Vagina (tissue), 2 donors: ENCODE measurements at places on chromosomes 16 and 17.

DNA sequence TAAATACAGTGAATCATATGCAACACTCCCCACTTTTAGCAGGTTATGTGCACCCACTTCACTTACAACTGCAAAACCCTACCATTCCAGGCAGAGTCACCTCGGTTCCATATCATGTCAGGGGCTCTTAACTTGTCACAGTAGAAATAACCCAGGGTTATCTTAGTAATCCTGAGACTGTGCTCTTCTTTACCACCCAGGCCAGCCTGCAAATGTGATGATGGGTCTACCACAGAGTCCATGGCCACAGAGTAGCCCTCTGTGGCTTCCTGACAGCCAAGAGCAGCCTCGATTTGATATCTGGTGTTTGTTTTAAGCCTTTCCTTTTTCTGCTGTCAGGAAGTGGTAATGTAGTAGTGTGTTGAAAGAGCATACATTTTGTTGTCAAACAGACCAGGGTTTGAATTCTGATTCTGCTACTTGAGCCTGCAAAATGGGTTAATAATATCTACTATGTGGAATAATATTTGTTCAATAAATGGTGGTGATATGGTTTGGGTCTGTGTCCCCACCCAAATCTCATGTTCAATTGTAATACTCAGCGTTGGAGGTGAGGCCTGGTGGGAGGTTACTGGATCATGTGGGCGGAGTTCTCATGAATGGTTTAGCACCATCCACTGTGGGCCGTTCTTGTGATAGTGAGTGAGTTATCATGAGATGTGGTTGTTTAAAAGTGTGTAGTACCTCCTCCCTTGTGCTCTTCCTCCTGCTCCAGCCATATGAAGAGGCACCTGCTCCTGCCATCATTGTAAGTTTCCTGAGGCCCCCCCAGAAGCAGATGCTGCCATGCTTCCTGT, 416.5 kb downstream of the UTP18 start:
- no peak for DNase-seq

GRCh38 chr17:78040440-78041385, 82.2 kb downstream of the TNRC6C start:
- DNase-seq = no peak

DNA sequence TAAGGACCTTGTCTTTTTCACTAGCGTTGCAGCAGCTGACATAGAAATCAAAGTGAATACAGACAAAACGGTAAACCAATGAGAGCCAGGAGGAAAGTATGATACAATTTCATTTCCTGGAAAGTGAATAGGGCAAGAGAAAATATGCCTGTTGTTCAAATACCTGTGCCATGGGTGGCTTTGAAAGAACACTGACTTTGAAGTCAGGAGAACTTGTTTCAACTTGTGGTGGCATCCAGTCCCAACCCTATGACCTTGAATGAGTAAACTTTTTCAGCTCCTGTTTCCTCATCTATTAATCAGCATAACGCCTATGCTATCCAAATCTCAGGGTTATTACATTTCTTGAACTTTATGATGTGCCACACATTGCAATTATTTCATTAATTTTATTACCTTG, 173.7 kb upstream of the HS3ST3A1 start:
- no peak for DNase-seq

GRCh38 chr17:51857052-51857597, 301.4 kb downstream of the CA10 start:
- DNase-seq = no peak

GRCh38 chr16:22815863-22816262, 1.9 kb downstream of the HS3ST2 start:
- DNase-seq = no peak

GRCh38 chr16:70472786-70473433, 18.5 kb downstream of the FCSK start:
- DNase-seq = no peak

- no peak for DNase-seq
These were observed 247.5 kb downstream of the CDH13 start for GRCh38 chr16:82874271-82874670.

DNA sequence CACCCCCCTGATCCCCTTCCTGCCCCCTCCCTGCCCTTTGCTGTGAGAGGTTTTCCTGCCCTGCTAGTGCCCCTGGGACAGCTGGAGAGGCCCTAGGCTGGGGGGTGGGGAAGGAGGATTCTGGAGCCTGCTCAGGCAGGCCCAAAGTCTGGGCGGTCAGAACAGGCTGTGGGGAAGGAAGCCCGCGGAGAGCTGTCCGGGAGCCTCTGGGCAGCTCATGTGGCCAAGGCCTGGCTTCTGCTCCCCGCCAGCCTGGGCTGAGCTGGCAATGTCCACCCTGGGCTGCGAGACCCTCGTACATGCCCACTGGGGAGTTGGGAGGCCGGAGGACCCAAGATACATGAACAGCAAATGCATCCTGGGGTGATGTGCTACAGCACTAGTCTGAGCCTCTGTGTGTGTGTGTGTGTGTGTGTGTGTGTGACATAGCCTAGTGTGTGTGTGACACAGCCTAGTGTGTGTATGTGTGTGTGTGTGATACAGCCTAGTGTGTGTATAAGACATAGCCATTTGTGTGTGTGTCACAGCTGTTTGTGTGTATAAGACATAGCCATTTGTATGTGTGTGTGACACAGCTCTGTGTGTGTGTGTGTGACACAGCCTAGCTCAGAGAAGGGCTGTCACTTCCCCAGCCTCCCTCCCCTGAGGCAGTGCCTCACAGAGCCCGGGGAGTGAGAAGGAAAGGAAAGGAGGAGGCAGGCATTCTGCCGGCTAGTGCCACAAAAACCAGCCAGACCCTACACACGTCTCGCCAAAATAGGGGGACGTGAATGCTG, 201.4 kb upstream of the CIBAR2 start:
- no peak for DNase-seq
